ENCODE measurements at places on chromosomes 1 and 21.

DNA sequence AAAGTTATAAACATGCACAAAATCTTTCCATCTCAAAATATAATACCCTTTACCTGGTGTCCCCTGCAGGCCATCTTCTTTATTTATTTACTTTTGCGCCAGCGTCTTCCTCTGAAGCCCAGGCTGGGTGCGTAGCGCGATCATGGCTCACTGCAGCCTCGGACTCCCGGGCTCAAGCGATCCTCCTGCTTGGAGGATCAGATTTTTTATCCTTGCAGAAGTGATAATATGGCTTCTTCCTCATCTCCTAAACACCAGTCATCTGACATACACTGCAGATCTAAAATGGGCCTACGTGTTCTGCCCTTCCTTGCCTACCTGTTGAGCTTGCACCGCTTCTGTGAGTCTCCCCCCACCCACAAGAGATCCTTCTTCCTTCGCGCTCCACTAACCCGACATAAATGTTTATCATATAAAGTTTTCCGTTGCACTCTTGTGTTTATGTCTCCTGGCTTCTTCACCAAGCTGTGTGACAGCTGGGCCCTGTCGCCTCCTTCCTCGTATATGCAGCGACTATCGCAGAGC, 506 bp upstream of the SRP9 start:
- DNase-seq: no peak

DNA sequence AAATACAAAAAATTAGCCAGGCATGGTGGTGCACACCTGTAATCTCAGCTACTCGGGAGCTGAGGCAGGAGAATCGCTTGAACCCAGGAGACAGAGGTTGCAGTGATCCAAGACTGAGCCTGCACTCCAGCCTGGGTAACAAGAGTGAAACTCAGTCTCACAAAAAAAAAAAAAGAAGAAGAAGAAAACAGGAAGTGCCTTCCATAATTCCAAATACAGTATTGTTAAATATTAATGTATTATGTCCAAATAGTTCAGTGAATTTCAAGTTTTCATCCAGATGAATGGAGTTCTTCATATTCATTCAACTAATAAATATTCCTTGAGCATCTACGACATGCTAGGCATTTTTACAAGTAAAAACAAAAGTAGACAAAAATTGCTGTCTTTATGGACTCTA, 33.3 kb downstream of the PLEKHO1 start:
- DNase-seq: no peak

DNA sequence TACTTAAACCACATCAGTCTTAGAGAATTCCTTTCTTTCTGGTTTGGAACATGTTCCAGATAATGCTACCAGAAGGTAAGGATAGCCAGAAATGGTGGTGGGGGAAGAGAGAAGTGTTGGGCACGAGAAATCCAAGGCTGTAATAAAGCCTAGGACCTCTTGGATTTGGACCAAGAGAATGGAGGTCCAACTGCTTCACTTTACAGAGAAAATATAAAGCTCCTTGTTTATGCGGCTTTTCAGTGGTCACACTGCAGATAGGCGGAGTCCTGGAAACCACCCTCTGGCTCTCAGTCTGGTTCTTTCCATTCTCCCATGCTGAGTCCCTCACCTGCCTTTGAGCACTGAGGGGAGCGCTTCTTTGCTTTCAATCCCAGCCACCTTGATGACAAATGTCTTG, 87.8 kb downstream of the ADCY10 start:
- no peak for DNase-seq

DNA sequence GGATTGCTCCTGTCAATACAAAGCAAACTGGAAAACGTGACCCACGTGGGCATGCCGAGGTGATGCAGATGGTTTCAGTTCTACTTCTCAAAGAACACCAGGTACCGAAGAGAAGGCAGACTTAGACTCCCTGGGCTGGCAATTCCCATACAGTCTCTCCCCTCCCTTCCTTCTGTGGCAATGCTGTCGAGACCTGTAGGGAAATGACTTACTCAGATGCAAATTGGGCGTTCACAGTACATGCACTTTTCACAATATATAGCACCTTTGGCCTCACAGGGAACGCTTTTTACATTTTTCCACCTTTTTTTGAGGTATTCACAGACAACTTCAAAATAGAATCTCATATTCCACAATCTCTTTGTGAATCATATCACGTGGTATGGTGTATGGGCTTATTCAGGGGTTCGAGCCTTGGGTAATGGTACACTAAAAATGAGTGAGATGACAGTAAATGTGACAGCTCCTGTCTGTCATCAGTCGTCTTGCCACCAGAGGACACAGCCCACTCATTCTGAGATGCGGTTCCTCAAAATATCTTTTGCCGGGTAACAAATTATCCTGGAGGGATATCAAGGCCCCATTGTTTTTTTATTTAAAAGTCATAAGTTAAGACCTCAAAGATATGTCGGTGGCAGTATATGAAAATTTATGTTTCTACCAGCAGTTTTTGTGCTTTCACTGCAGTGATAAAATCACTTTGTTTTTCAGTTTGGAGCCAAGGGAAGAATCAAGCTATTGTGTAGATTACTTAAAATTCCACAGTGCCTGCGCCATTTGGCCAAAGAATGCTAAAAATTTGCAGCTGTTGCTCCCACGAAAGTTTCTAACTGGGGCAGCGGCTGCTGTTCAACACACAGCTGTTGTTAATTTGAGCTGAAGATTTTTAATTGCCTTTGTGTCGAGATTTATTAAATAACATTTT, 168.4 kb downstream of the ZZZ3 start:
- DNase-seq: peak; percentile 75

- no peak for DNase-seq
Measured at GRCh38 chr1:182739545-182739944, 50.0 kb upstream of the NPL start.

GRCh38 chr1:44677201-44677766, 2.8 kb downstream of the ARMH1 start:
- DNase-seq: no peak

- DNase-seq: no peak
Measured at GRCh38 chr1:76033800-76034475, 40.6 kb upstream of the ST6GALNAC3 start.

DNA sequence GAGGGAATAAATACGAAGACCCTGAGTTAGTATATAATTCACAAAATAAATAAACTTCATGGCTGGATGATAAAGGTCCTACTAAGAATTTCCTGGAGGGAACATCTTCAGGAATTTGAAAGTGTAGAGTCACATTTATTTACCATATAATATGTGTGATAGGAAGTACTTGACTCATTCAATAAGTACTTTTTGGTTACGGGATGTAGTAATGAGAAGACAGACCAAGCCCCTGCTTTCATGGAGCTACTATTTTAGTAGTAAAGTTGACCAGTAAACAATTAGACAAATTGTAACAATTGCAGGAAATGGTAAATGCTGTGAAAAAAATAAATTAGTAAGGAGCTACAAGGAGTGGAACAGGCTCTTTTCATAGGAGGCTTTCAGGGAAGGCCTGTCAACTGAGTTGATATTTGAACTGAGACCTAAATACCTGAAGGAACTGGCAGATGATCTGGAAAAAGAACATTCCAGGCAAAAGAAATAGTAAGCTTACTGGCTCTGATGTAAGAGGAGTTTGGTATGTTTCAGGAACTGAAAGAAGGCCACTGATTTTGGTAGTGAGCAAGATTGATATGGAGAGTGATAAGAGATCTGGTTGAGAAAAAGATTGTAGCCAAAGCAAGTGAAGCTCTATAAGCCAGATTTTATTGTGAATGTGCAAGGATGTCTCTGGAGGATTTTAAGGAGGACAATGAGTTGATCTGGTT, 36.2 kb downstream of the CAMSAP2 start:
- DNase-seq: no peak

- DNase-seq: no peak
Measured at GRCh38 chr1:164587617-164588501, 28.9 kb downstream of the PBX1 start.

DNA sequence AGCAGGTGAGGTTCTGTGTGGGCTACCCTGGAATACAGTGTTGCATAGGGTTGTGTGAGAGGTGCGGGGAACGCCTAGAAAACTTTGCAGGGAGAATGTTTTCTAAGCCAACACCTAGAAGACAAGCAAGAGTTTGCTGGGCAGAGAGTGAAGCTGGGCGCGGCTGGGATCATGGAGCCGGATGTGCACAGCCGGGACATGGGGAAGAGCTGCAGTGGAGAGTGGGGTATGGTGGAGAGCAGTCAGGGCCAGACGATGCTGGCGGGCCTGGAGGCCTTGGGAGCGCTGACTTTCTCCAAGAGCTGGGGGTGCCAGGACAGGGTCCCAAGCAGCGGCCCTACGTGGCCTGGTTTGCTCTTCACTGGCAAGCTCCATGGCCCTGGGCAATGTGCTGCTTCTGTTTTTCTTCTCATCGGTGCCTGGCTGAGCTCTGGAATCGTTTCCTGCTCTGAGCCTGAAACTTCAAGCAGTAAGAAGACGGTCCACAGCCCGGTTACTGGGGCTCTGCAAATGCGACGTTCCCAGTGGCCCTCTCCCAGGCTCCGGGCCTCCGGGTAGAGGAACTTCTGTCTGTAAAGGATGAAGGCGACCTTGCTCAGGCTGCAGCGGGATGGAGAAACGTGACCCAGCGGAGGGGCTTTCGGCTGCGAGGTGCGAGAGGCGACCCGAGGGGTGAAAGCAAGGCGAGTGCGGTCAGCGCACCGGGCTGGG, 51.9 kb upstream of the CD34 start:
- DNase-seq: peak; percentile 57

- DNase-seq: peak; percentile 40
Measured at GRCh38 chr1:155085504-155086127, 7.0 kb downstream of the EFNA3 start.

DNA sequence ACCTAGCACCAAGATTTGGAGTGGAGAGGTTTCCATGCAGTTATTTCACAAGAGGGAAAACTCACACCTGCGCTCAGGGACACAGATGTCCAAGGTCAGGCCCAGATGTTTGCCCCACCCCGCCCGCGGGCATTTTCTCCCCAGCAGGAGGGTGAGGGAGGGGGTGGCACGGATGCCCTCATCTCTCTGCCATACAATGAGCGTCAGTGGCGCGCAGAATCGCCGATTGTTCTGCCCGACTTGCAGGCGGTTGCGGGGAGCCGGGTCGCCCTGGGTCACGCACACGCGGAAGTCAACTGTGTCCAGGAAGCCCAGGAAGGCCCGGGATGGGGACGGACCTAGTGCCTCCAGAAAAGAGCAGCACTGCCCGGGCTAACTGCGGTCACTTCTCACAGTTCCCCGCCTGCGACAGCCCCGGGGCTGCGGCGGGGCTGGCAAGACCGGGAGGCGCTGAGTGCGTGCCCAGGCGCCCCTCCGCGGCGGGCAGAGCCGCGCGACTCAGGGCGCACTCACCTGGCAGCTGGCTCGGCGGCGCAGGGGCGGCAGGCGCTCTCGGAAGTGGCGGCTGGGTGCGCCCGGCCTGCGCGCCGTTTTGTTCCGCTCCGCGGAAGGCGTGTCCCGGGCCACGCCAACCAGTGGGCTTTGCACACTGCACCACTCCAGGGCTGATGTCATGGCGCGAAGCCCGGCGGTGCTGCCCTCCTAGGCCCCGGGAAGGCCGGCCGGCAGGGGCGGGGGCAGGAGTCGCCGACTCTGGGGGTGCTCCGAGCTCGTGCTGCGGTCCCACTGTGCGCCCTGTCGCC, at the start of gene CSRP1:
CSRP1 (minus strand) TSS at position 567 of the 803 bp plus-strand sequence. CDS start 10,820 bp downstream, outside the sequence.
- peak; percentile 87 for DNase-seq

- no peak for DNase-seq
Measured at GRCh38 chr1:63772201-63772600, 1.6 kb upstream of the ROR1 start.

Data from head of caudate nucleus (tissue), 42 donors.